Right ventricle myocardium superior (tissue), 1 donor: ENCODE measurements at places on chromosomes 4 and X. TPM values are rescaled to one million over a fixed set of nuclear protein-coding genes. Genes with fewer than 3 reads are reported as not detected.

DNA sequence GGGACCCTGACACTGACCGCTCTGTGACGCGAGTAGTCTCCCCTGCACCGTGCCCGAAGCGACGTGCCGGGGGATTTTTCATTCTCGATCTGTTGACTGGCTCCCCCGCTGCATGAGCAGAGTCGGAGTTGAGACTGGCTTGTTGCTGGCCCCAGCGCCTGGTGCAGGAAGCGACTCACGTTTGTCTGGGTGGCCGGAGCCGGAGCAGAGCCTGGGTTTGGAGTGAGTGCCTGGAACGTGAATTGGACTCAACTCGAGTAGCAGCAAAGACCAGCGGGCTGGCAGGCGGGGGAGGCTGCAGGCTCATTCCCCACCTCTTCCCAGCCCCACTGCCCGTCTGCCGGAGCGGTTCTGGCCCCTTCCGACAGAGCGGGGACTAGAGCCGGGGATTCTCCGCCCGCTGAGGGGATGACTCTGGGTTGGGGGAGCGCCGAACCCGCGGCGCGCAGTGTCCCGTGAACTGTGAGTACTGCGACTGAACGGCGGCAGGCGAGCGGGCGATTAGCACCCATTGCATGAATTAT lies 554 bp downstream of the PCDH7 start:
- DNase-seq: peak; percentile 53

GRCh38 chr4:73964862-73965611 lies 16.8 kb downstream of the PF4 start:
- DNase-seq: peak; percentile 40

- DNase-seq: no peak
These were observed 69.2 kb downstream of the UCHL1 start for GRCh38 chr4:41325901-41326300.

GRCh38 chr4:2871911-2872310 lies 28.3 kb downstream of the ADD1 start:
- no peak for DNase-seq

GRCh38 chr4:123217664-123218063 lies 178.9 kb upstream of the SPRY1 start:
- no peak for DNase-seq

- DNase-seq: no peak
These were observed at the start of gene HS3ST1 for GRCh38 chr4:11428231-11428898. TSS of gene HS3ST1 (minus strand) at chr4:11428894. CDS start at chr4:11400005, 28,889 bp downstream.

GRCh38 chr4:152735396-152735859 lies 44.1 kb downstream of the TIGD4 start:
- no peak for DNase-seq

GAGE12F gene
- total RNA-seq: not detected

TTC29 gene
- total RNA-seq: not detected

FAM200B gene
- total RNA-seq: 25.5 TPM

CYLC1 gene
- total RNA-seq: not detected
